T-helper 1 cell (primary cell): ENCODE measurements at places on chromosomes 12 and 14.

DNA sequence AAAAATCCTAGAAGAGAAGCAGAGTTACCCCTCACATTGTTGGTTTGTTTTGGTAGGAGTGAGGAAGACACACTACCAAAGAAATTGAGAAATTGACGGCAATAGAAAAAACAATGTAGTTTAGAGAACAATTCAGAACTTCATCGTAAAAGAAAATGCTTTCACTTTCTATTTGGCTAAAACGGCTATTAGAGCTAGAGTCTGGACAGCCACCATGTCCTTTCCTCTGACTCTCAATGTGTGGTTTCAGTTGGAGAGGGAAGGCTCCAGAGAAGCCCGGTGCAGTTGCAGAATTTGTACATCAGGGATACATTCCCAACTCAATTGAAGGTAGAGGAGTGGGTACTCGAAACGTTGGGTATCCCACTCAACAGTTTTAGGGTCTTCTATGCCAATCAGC, 535.3 kb downstream of the GALC start:
- no peak for DNase-seq

DNA sequence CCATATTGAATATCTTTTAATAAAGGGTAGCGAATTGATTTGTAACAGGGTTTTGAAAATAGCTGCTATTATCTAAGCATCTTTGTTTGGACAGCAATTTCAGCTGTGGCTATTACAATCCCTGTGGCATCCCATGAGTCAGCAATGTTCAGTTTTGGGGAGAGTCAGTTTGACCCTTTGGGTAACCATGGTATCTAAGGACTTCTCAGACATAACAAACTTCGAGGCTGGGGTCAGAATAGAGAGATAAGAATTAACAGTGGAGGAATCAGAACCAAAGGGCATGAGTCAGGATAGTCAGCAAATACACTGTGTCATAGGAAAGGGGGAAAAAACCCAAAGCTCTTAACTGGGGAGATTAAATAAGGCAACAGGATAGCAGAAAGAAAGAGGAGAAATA, 11.7 kb upstream of the PTHLH start:
- no peak for DNase-seq

DNA sequence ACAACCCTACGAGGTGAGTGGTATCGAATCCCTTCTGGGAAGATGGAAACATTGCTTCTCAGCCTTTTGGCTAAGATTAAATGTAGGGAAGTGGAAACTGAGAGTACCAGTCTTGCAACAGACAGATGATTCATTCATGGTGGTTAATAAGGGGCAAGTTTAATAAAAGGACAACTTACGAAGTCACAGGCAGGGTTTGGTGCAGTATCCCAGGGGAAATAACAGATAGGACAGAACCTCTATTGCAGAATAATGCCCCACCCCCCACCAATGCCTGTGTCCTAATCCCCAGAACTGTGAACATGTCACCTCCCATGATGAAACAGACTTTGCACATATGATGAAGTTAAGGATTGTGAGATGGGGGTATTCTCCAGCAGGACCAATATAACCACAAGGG, 212.5 kb downstream of the TBX5 start:
- no peak for DNase-seq

- no peak for DNase-seq
Measured at GRCh38 chr14:82694820-82695219, 1161.2 kb upstream of the SEL1L start.

DNA sequence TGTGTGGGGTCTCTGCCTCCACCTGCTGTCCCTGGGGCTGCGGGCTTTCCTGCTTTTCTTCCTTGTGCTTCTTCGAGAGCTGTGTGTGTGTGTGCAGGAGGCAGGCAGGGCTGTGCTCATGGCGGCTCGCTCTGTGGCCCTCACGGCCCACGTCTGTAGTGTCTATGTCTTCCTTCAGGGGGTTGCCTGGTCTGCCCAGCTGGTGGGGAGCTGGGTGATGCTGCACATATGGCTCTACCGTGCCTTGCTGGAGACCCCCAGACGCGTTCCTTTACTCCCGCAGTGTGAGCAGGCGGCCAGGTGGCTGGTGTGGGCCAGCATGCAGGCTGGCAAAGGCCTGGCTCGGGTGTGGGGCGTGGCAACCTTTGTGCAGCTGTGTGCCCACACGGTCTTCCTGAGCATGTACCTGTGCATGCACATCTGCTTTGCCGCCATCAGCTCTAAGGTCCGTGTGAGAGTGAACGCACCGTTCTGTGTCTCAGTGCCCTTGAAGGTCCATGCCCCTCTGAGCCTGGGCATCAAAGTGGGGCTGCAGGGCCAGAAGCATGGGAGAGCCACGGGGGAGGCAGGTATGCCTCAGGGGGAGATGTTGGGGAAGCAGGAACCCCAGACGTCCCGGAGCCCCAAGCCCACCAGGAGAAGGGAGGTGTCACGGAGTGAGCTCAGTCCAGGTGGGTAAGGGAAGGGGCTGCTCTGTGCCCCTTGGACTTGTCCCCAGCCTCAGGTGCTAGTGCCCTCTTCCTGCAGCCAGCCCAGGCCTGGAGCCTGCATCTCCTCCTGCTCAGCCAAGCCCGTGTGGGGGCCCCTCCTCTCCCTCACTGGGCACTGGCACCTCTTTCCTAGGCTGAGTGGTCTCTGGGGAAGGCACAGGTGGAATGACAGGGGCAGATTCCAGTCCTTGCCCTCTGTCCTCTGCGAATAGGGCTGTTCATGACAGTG, 26.4 kb downstream of the CLSTN3 start:
- DNase-seq: no peak

DNA sequence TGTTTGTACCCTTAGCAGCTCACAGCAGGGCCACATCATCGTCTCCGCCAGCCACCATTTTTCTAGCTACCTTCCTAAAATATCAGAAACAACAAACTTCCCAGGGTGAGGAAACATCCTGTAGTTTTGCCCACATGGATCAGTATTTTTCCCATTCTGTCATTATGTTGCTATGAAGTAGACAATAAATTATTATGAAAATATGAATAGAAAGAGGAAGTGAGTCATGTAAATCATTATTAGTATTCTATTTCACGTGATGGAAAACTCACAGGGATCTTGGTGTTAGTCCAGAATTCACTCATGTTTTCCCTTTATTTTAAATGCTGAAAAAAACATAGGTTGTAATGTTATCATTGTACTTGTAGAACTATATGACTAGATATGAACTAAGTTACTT, 319.4 kb downstream of the SYT1 start:
- no peak for DNase-seq

DNA sequence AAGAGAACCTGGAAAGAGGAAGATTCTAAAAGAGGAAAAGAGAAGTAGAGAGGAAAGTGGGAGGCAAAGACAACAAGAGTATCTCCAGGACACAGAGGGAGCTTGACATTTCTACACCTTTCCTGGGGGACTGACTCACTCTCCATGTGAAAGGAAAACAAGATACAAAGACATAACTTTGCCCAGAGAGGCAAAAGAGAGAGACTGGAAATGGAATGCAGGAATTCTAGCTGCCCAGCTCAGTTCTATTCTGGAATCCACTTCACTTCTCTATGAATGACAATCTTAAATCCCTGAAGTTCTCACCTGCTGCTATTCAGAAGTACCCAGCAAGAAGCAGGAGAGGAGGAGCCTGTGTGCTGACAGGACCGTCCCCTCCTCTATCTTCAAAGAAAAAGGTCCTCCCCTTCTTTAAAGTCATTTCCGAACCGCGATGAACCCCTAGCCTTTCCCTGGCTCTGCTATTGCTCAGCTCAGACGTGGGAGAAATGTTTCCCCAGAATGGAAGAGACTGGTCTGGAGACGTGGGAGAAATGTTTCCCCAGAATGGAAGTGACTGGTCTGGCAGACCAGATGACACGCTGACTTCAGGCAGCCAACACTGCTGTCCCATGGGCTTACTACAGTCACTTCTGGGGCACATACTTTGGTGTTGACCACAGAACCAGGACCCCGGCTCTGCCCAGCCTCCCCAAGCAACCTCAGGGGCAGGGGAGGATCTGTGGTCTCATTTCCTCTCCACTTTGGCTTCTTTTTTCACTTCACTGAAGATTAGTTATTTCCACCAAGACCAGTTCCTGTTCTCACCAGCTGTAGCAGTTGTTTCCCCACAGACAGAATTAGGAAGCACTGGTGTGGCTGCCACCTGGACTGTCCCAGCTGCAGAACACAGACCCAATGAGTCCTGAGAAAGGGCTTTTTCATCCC, 8.3 kb downstream of the FMNL3 start:
- no peak for DNase-seq
